ENCODE measurements at places on chromosomes 6 and 20. TPM values are rescaled to one million over a fixed set of nuclear protein-coding genes. Genes with fewer than 3 reads are reported as not detected.

TAF11 gene
- 18.6 TPM for total RNA-seq

DEF6 gene
- total RNA-seq, result 7.1 TPM

HTR1E gene
- not detected for total RNA-seq

FOXQ1 gene
- total RNA-seq, result 0.21 TPM

DNA sequence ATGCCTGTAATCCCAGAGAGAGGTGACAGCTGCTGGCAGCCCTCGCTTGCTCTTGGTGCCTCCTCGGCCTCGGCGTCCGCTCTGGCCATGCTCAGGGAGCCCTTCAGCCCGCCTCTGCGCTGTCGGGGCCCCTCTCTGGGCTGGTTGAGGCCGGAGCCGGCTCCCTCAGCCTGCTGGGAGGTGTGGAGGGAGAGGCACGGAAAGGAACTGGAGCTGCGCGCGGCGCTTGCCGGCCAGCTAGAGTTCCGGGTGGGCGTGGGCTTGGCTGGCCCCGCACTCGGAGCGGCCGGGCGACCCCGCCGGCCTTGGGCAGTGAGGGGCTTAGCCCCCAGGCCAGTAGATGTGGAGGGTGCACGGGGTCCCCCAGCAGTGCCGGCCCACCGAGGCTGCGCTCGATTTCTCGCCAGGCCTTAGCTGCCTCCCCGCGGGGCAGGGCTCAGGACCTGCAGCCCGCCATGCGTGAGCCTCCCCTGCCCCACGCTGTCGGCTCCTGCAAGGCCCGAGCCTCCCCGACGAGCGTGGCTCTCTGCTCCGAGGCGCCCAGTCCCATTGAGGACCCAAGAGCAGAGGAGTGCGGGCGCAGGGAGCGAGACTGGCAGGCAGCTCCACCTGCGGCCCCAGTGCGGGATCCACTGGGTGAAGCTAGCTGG is 34.6 kb downstream of the C6orf52 start:
- H3K4me3 ChIP-seq, result peak overlapping the region; percentile 13
- no peak for DNase-seq
- H3K36me3 ChIP-seq, result no peaks in the 10 kb centered on the region
- no peaks in the 10 kb centered on the region for H3K4me1 ChIP-seq
- H3K27ac ChIP-seq, result no peak overlapping the region
